Hematopoietic multipotent progenitor cell treated with erythropoietin and hydrocortisone succinate and interleukin-3 and kit ligand, for 4 days (in vitro differentiated cells): ENCODE measurements at places on chromosomes 5 and 9.

DNA sequence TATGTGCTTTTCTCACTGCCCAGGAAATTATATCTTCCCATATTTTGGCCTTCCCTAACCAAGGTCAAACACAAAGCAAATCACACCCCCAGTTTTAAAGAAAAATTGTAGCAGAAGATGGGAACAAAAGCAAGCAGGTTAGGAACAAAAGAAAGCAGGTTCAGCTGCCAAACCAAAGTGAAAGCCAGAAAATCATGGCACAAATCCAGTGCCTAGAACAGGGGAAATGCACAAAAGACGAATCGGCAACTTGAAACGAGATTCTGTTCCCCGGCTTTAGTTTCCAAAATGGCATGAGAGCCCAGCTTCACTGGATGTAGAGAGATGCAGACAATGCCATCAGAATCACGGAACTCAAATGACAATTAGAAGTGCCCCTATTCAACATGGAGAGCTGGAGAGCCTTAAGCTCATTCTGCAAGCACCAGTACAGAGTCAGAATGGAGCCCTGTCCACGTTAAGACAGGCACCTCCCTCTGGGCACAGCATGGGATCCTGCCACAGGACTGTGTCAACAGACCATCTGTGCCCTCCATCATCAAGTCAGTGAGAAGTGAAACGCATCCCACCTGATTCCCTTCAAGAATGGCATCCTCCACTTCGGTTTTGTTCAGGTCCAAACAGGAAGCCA is 13.8 kb downstream of the DNAH5 start:
- DNase-seq, result no peak

DNA sequence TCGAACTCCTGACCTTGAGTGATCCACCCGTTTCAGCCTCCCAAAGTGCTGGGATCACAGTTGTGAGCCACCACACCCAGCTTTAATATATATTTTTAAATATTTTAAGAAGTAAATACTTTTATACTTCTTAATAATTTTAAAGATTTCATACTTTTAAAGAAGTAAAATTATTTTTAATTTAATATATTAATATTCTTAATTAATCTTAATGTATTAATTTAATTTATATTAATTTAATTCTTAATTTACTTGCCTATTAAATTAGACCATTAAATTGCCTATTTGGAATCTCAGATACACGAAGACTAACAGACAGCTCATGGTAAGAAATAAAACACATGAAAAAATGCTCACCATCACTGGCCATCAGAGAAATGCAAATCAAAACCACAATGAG is 1087.4 kb downstream of the CDH18 start:
- no peak for DNase-seq

- DNase-seq, result peak; percentile 55
Observed at GRCh38 chr5:139658501-139658927, 10.4 kb downstream of the CXXC5 start.

DNA sequence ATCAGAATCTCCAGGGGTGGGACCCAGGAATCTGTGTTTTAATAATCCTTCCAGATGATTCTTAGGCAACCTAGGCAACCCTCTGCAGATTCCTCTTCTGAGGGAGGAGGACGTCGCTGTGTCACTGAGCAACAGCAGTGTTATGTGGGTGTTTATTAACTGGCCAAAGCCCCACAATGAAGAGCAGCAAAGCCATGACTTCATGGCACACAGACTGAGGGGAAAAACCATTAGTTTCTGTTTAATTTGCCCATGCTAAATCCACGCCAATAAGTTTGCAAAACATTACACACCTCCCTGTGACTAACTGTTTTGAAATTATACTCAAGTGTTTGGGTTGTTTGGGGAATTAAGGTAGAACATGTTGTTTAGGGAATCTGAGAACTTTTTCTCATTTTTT is 83.7 kb upstream of the TMED7 start:
- DNase-seq, result no peak

DNA sequence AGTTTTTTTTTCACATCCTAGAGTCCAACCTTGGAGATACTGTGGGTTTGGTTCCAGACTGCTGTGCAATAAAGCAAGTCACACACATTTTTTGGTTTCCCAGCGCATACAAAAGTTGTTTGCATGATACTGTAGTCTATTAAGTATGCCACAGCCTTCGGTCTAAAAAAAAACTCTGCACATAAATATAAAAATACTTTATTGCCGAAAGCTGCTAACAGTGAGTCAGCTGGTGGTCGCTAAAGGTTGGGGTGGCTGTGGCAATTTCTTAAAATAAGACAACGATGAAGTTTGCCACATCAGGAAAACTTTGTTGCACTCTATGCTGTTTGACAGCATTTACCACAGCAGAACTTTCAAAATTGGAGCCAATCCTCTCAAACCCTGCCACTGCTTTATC is 37.4 kb downstream of the UBQLN1 start:
- DNase-seq, result no peak

GRCh38 chr9:30519756-30520155 is 1864.7 kb upstream of the ACO1 start:
- no peak for DNase-seq
